Activated CD4-positive, alpha-beta T cell treated with anti-CD3 and anti-CD28 coated beads, Interleukin-2, amount 50 U/mL, for 4 hours (primary cell): ENCODE measurements at places on chromosomes 13 and 19.

GRCh38 chr19:49689133-49690078 is at the start of gene ADM5:
Gene ADM5 (plus strand): TSS chr19:49689594. CDS start chr19:49689838, 244 bp downstream.
- DNase-seq: peak; percentile 24

DNA sequence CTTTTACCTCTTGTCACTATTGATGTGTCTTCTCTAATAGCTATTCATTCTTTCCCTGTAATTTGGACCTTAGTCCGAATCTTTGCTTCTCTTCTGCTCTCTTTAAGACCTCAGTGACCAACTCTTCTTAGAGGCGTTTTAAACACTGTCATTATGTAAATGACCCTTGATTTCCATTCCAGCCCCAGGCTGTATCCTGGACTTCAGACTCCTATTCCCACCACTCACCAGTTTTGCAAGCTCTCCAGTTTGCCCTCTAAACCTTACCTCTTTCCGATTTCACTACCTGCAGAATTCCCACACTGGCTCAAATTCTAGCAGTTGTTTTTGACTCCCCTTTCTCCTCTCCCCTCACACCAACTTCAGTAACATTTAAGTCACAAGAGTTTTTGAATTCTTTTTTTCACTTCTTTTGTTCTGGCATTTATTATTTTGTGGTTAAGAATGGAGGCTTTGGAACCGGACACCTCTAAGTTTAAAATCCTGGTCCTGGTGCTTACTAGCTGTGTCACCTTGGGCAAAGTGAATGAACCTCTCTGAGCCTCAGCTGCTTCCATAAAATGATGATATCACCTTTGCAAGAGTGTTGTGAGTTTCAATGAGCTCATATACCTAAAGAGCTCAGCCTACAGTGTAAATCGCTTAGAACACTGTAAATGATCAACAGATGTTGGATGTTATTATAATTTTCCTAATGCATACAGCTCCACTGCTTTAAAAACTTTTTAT is 13.6 kb upstream of the HMGB1 start:
- DNase-seq: no peak

- no peak for DNase-seq
These were observed 31.7 kb upstream of the C1QTNF9B start for GRCh38 chr13:23928985-23929384.

GRCh38 chr19:48879025-48879637 is 6.9 kb downstream of the PPP1R15A start:
- DNase-seq: no peak

DNA sequence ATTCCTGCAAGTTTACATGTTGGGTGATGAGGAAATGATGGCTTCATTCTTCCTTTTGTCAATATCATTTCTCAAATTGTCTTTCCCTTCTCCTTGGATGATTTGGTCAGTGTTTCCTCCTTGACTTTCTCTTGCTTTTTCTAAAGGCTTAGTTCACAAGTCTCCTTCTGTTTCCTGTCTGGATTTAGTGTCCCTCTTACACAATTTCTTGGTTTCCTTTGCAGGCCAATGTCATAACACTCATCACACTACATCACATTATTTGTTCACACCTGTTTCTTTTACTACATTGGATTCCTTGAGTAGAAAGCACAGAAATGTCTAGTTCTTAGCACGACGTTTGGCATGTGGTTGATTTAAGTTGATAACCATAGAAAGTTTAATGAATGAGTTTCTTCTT is 490.7 kb downstream of the TDRD3 start:
- no peak for DNase-seq
